Tongue (tissue), 3 donors: ENCODE measurements at places on chromosomes 3 and 15.

DNA sequence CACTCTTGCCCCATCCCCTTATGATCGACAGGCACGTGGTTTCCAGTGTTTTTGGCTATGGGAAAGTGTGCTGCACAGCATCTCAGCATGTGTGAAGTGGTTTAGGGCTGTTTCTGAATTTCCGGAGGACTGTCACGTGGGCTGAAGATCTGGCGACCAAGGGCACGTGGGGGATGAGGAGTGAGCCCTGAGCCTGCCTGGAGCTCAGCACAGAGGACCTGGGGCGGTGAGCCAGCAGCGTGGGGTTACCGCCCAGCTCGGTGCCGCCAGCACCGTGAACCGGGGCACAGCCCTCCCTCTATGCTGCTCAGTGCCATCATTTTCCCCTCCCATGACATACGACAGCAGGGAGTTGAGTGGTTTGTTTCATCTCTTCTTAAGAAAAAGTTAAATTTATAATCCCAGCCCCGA is 150.2 kb downstream of the DNAJB8 start:
- DNase-seq: peak; percentile 37

GRCh38 chr15:32873284-32874114 is 155.7 kb downstream of the GREM1 start:
- no peak for DNase-seq

GRCh38 chr15:62449638-62450037 is 284.6 kb upstream of the C2CD4B start:
- peak; percentile 42 for DNase-seq

GRCh38 chr3:143001034-143001368 is 369 bp upstream of the U2SURP start:
- no peak for DNase-seq

- DNase-seq: no peak
These were observed 77.1 kb downstream of the DUT start for GRCh38 chr15:48408327-48408726.

DNA sequence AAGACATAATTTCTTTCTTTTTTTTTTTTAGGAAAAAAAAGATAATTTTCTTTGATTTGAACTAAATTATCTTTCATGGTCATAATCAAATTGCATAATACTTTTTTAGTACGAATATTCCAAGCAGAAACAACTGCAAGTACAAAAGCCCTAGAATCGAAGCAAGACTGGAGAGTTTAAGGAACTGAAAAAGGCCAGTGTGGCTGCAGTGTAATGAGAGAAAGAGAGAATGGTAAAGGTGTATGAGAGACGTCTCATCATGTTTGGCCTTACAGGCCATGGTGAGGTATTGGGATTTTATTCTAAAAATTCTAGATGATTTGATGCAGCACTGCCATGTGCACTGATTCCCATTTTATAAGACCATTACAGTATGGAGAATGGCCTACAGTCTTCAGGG is 180.9 kb downstream of the SUCNR1 start:
- no peak for DNase-seq

DNA sequence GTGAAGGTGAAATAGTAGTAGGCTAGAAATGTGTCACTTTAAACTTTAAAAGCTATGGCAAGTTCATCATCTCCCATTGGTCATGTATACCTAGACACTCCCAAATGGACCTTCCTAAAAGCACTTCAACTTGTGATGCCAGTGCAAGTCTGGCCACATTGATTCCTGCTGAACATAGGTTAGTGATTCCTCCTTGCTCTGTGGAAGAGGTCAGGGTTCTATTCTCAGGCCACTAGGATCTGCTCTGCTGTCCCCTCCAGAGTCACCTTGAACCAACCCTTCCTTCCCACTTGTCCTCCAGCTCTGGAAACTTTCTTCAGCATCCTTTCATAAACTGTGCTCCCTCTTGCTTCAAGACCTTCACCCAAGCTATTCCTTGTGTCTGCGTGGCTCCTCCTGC is 301.7 kb downstream of the RPLP1 start:
- DNase-seq: no peak

- no peak for DNase-seq
These were observed 1.7 kb downstream of the LYSMD4 start for GRCh38 chr15:99731336-99732123.

DNA sequence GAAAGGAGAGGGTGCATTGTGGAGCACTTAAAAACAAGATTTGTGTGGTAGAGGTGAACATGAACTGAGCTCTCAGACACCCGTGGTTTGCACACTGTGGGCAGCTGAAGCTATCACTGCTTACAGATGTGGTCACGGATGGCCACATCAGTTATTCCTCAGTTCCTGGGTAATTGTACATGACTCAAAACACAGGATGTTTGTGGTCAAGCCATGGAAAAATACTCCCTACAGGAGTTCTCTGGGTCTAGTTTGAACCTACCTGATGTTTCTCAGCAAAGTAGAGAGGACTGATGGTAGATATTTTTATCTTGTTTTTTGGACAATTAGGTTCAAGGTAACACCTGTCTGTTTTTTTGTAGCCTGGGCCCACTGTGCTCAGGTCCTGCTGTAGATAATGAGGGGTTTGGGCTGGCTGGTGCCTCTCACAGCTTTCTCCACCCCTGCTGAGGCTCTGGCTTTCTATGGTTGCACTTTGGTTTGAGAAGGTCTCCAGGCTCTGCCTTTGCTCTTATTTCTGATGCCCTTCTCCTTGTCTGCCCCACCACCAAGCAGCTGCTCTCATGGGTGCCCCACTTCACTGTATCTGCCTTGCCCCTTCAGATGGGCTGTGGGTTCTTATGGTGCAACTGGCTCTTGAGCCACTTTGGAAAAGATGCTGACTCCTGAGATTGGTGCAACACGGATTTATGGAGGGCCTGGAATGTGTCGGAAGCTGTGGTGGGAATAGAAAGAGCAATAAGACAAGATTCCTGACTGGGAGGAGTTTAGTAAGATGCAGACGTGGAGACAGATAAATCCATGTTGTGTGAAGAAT is 40.1 kb downstream of the CDCP1 start:
- DNase-seq: no peak

GRCh38 chr15:73359651-73360050 is 9.1 kb downstream of the HCN4 start:
- no peak for DNase-seq

- no peak for DNase-seq
These were observed 65.6 kb downstream of the SUMF1 start for GRCh38 chr3:4401441-4401840.

- no peak for DNase-seq
These were observed 22.1 kb upstream of the LARS2 start for GRCh38 chr3:45366290-45366689.

GRCh38 chr3:86634361-86634760 is 356.6 kb downstream of the VGLL3 start:
- peak; percentile 24 for DNase-seq

DNA sequence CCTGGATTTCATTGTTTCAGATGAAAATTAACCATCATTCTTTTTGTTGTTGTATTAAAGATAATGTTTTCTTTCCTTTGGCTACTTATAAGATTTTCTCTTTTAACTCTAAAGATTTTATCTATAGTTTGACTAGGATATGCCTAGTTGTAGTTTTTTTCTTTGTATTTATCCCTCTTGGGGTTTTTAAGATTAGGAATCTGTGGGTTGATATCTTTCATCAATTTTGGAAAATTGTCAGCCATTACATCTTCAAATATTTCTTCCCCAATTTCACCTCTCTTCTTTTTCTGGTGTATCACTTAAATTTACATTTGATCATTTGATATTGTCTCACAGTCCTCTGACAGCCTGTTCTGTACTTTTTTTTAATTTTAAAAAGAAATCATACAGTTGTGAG is 32.5 kb upstream of the LIMD1 start:
- no peak for DNase-seq

- no peak for DNase-seq
These were observed 5.5 kb upstream of the LARP6 start for GRCh38 chr15:70859322-70859908.

GRCh38 chr15:73617301-73617831 is 15.8 kb downstream of the NPTN start:
- DNase-seq: no peak

DNA sequence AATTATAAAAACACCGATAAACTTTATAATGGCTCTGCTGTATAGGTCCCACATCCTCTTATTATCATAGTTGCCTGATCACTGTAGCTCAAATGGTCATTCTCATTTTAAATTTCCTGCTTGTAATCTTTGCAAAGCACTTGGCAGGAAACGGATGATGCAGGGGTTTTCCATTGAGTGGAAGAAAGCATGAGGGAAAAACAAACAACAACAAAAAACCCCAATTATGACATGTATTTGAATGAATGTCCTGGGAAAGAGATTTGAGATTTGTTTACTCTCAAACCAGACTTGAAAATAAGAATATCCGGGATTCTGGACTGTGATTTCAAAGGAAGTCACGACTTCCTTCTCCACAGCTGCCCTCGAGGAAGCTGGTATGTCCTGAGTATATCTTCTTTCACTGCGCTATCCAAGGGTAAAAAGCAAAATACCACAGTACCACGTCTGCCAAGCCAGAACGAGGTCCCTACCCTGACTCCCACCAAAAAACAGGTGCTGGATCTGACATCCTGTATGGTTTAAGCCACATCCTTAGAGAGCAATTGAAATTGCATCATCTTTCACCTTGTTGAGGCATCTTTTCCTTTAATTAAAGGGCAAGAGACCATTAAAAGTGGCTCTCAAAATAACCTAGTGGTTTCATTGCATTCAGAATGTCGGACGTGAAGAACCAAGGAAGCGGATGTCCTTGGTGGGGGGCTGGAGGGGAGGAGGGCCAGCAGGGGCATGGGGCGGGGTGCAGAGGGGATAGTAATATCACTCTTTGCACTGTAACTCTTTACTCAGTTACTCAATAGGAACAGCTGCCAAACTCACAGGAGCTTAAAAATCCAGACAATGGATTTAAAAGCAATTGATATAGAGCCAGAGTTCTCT is 13.5 kb upstream of the TIPIN start:
- DNase-seq: peak; percentile 56

GRCh38 chr3:129312021-129312639 is 33.5 kb downstream of the HMCES start:
- DNase-seq: peak; percentile 13

DNA sequence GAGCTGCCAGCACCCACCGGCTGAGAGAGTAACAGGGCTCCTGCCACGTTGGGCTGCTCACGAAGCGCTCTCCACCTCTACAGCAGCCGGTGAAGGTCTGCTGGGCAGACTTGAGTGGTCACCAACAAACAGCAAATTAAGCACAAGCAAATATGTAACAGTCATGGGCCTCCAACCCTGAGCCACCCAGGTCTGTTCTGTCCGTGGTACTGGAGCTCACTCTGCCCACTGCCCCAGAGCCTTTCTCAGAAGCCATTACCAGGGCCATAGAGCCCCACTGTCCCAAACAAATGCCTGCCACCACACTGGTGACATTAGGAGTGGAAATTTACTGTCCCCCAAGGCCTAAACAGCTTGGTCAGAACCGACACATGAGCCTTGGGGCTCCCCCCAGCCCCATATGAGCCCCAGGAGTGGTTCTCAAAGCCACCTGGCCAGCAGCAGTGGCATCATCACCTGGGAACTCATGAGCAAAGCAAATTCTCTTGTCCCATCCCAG is 56.6 kb downstream of the LRIG1 start:
- DNase-seq: no peak

DNA sequence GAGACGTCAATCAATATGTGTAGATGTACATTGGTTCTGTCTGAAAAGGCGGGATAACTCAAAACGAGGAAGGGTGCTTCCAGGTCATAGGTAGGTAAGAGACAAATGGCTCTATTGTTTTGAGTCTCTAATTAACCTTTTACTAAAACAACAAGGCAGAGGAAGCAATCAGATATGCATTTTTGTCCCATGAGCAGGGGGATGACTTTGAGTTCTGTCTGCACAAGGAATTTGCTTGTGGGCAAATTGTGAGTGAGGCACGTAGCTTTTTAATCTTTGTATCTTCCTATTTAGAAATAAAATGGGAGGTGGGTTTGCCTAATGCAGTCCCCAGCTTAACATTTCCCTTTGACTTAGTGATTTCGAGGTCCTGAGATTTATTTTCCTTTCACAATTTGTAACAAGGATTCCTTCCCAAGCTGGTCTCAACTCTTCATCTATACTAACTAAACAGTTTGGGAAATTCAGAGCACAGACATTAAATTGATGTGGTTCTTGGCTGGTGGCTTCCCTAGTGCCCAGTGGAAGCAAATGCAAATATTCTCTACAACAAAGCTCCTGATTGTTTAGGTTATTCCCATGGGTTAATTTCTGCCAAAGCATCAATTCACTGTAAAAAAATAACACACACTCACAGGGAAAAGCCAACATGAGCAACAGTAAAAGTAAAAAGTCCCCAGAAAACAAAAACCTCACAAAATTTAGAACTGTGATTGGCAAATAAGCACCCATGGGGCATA is 738.8 kb upstream of the SGO1 start:
- no peak for DNase-seq

DNA sequence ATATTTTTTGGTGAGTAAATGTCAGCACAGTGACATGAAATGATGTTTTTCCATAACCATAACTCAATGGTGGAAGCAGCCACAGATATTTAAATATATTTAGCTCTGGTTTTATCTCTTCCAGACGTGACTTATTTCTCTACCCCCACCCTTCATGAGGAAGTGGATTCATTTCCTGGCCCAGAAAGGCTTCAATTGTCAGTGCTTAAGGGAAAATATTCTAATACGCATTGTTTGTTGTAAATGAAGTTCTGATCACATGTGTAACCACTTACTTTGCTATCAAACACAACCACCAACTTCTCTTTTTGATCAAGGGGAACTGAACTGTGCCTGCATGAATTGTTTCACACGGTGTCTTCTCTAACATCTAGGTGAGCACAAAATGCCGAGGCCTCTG is 14.0 kb downstream of the CLDN16 start:
- no peak for DNase-seq

GRCh38 chr3:53102601-53103147 is 27.6 kb downstream of the RFT1 start:
- DNase-seq: no peak

- no peak for DNase-seq
These were observed 92.8 kb downstream of the GOLIM4 start for GRCh38 chr3:168002786-168003368.

- peak; percentile 89 for DNase-seq
These were observed 259.2 kb upstream of the CCDC54 start for GRCh38 chr3:107117922-107118536.

- DNase-seq: no peak
These were observed 213.8 kb downstream of the LRTM1 start for GRCh38 chr3:54714035-54714434.

DNA sequence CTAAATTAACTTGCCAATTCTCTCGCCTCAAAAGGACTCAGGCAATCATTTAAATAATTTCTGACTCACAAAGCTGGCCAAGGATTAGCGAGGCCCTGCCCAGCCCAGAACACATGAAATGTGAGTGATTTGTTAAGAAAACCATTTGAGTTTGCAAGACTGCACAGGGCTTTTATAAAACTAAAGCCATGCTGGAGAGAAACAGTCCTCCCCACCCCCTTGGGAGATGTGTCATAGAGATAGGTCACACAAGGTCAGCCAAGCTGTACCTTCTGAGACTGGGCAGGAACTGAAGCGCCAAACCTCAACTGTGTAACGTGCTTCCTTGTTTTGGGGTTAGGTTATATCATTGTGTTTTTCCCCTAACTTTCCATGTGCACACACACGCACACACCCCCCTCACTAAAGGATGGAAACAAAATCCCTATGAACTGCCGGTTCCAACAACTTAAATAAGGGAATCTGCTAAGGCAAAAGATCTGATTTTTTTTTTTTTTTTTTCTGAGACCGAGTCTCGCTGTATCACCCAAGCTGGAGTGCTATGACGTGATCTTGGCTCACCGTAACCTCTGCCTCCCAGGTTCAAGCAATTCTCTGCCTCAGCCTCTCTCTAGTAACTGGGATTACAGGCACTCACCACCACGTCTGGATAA is 8.1 kb downstream of the SPATA12 start:
- DNase-seq: peak; percentile 58
